ENCODE measurements at places on chromosomes 4 and X. TPM values are rescaled to one million over a fixed set of nuclear protein-coding genes. Genes with fewer than 3 reads are reported as not detected.

ATP10D gene
- total RNA-seq: 8.5 TPM

C1QTNF7 gene
- 1.5 TPM for total RNA-seq

CTAG1B gene
- total RNA-seq: not detected

RS1 gene
- total RNA-seq: not detected

NXF2B gene
- total RNA-seq: not detected

PDHA1 gene
- 35.9 TPM for total RNA-seq

AGA gene
- 38.3 TPM for total RNA-seq

All from epithelial cell of alveolus of lung (primary cell).